ENCODE measurements at places on chromosomes 6 and 20. TPM values are rescaled to one million over a fixed set of nuclear protein-coding genes. Genes with fewer than 3 reads are reported as not detected.
A peak's percentile ranks its signal among the peaks of the same experiment; 100 is the strongest.

NUS1 gene
- total RNA-seq: 14.6 TPM

CD93 gene
- 206 TPM for total RNA-seq

PRRT1 gene
- total RNA-seq: 1.4 TPM

PGC gene
- total RNA-seq: 0.53 TPM

MPC1 gene
- 23.8 TPM for total RNA-seq

DNA sequence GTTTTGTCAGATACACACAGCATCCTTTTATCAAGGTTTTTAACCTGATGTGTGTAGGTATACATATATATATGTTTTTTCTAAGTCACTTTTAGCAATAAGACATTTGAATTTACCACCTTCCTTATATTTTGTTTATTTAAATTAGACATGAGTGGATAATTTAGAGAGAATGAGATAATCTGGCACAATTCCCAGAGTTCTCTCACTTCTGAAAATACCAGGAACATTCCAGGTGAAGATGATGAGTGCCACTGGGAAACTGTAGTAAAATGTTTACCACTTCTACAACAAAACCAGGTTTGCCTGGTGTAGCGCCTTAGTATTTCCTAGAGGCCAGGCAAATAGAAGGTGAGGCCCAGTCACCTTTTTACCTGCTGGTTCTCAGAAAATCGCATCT is 189.5 kb downstream of the TMEM242 start:
- no peak for DNase-seq

RAB44 gene
- total RNA-seq: 0.21 TPM

ENPP3 gene
- not detected for total RNA-seq

GNMT gene
- not detected for total RNA-seq

GRCh38 chr20:57450419-57450818 is 59.2 kb downstream of the RBM38 start:
- peak; percentile 89 for DNase-seq

DNA sequence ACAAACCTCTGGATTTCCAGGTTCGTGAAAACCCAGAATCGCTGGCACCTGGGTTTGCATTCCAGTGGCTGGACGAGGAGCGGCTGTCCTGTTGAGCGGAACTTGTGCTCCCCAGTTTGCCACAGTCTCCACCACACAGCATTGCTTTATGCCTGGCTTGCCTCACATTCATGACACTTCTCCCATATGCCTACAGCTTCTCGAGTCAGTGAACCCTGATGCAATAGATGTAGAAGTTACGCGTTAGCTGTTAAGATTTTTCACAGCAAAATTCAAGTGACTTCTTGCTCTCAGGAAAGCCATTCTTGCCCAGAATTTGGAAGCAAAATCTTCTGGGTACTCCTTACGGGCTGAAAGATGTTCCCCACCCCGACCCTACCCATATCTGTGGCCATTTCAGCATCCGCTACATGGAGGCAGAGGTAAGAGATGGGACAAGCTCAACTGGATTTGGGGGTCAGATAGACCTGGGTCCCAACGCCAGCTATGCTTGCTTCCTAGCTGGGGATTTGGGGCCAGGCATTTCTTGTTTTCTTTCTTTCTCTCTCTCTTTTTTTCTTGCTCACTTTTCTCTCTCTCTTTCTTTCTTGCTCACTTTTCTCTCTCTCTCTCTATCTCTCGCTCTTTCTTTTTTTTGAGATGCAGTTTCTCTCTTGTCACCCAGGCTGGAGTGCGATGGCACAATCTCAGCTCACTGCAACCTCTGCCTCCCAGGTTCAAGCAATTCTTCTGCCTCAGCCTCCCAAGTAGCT is 12.4 kb upstream of the GDAP1L1 start:
- no peak for DNase-seq

DNA sequence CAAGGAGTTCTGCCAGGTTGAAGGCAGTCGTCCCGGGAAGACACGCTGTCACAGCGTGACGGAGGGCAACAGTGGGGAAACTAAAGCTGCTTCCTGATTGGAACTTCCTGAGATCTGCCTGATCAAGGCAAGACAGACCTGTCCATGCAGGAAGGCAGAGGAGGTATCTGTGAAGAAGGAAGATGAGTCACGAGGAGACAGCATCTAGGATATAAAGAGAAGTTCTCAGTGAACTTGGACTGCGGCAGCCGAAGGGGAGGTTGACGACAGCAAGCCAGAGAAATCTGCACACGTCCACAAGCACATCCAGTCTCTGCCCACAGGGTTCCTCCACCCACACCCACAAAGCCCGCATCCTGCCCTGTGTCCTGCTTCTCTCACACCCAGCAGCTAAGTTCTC is 38.6 kb downstream of the PREP start:
- no peak for DNase-seq

- DNase-seq: no peak
Measured at GRCh38 chr20:57170343-57170742, 96.1 kb downstream of the BMP7 start.

DNA sequence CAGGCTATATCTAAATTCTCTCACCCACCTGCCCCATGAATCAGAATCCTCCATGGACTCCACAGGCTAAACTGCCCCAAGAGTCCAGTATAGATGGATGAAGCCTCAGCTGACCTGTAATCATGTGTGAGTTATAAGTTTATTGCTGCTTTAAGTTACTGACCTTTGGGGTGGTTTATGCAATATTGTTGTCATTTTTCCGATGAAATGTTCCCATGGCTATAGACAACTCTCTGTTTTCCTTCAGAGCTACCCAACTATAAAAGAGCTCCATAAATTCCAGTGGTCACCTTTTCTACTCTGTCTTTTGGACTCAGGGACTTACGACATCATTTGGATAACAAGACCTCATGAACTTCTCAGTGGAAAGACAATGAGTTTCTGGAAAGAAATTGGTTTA is 212.1 kb downstream of the BMP2 start:
- DNase-seq: no peak

- no peak for DNase-seq
Measured at GRCh38 chr20:20685635-20686034, 26.8 kb downstream of the RALGAPA2 start.

- DNase-seq: no peak
Measured at GRCh38 chr6:75044846-75045245, 161.0 kb downstream of the COL12A1 start.

DNA sequence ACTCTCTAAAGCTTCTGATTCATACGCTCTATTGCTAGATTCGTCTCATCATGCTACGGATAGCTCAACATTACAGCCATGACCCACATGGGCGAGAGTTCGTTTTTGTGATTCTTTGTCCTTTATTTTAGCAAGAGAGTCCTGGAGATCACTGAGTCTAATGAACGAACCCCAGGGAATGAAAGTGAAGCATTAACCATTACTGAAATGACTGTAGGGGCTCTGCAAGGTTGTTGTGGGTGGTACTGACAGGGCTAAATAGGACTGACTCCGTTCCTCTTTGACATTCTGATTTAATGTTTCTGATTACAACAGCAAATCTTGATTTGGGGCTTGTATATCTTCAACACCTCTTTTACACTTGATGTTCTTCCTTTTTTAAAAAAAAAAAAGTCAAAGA is 13.7 kb upstream of the RTF2 start:
- DNase-seq: no peak

ACTL10 gene
- 26.3 TPM for total RNA-seq

DNA sequence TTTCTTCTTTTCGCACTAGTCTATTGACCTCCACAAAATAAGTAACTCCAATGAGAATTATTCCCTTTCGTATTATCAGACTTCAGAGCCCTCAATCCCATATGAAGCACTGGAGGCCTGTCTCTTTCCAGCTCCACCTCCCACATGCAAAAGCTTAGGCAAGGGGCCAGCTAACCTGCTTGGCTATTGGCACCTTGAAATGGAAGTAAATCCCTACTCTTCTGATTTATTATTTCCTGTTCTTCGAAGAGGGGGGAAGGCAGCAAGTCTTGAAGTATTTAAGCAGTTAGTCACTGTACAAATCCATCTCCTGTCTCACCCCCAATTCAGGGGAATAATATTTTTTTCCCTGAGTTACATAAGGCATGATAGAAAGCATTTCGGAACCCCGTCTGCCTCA is 577.8 kb downstream of the MAFB start:
- no peak for DNase-seq

- no peak for DNase-seq
Measured at GRCh38 chr6:158754738-158755137, 64.4 kb downstream of the EZR start.

DNA sequence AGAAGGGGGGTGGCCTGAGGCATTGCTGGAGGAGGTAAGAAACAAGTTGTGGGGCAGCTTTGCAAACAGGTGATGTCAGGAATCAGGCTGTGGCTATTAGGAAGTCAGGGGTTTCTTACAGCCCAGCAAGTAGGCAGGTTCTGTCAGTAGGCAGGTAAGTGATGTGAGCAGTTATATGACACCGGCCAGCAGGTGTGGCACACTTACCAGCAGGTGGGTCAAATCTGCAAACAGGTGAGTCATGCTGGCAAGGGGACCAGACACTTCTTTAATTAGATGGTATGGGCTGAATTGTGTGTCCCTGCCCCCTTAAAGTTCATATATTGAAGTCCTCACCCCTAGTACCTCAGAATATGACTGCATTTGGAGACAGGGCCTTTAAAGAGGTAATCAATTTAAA is 16.4 kb upstream of the ENPP4 start:
- no peak for DNase-seq

DNA sequence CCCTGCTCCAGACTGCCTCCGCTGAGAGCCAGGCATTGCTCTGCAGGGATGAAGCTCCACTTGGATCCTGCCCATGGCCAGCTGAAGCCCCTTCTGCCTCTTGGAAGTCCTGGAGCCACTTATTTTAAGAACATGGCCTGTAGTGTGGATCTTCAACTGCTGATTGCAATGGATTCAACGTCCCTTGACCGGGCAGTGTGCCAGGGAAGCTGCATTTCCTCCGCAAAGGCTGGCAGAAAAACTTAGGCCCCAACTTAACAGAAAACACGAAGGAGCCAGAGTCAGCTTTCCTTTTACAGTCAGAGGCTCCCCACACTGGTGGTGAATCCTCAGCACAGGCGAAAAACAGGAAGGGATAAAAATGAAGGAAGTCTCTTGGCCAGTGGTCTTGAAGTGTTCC is 26.3 kb upstream of the FOXQ1 start:
- no peak for DNase-seq

SYNDIG1 gene
- total RNA-seq: 13.7 TPM

DNA sequence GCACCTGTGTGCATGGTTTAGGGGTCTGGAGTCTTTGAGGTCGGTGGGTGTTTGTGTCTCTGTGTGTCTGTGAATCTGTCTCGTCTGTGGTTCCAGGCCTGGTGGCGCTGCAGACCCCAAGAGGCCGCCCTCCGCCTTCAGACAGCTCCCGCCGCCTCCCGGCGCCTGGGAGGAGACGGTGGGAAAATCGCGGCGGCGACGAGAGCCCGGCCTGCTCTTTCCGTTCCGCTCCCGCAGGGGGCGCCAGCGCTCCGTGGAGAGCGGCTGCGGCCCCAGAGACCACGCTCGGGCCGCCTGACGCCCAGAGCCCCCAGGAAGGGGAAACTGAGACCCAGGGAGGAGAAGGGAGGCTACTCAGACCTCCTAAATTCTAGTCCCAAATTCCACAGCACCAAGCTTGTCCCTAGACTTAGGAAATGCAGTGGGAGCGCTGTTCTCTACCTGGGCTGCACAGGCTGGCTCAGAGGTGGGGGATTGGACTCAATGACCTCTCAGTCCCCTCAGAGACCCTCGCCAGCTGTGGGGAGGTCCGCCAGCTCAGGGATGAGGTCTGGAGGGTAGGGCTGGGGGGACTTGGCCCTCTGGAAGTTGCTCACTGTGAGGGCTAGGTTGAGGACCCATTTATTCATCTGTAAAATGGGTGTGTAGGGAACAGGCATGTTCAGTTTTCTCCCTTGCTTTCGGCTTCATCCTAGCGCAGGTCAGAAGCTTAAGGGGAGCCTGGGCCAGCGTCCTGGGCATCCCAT is 36.9 kb upstream of the BLCAP start:
- DNase-seq: peak; percentile 51

- no peak for DNase-seq
Measured at GRCh38 chr6:169881398-169881797, 130.0 kb downstream of the ERMARD start.

DNA sequence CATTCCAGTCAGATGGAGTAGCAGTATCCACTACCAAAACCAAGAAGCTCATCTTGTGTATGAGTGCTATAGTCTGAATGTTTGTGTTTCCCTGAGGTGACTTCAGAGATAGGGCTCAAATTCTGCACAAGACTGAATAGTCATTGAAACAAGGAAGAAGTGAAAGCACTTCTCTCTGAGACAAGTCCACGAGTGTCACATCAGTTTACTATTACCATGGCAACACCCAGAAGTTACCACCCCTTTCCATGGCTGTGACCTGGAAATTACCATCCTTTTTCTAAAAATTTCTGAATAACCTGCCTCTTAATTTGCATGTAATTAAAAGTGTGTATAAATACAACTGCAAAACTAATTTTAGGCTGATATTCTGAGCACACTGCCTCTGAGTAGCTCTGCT is 682.1 kb upstream of the ADGRB3 start:
- DNase-seq: no peak

ARHGAP40 gene
- total RNA-seq: not detected

GRCh38 chr6:44030812-44031454 is 96.3 kb downstream of the MRPL14 start:
- DNase-seq: no peak

OXT gene
- total RNA-seq: not detected

ARHGAP18 gene
- total RNA-seq: 10.7 TPM

GRCh38 chr6:71130277-71130676 is 158.3 kb upstream of the OGFRL1 start:
- no peak for DNase-seq

GRCh38 chr6:20109526-20109925 is 102.7 kb downstream of the MBOAT1 start:
- DNase-seq: no peak

MAPK13 gene
- total RNA-seq: 7.7 TPM

NRN1 gene
- total RNA-seq: 40.8 TPM

TMC2 gene
- not detected for total RNA-seq

PHACTR3 gene
- total RNA-seq: not detected

BHLHE23 gene
- not detected for total RNA-seq

GRCh38 chr20:37948956-37949355 is 46.0 kb downstream of the VSTM2L start:
- DNase-seq: no peak

WFDC10B gene
- not detected for total RNA-seq

HLA-DMB gene
- total RNA-seq: 26.8 TPM

PAK5 gene
- not detected for total RNA-seq

SNX21 gene
- total RNA-seq: 182 TPM

UBD gene
- total RNA-seq: not detected

DST gene
- 223 TPM for total RNA-seq

- no peak for DNase-seq
Measured at GRCh38 chr20:46089167-46089416, 670 bp downstream of the NCOA5 start.

- DNase-seq: no peak
Measured at GRCh38 chr6:35790683-35791082, 6.4 kb downstream of the CLPS start.

- DNase-seq: peak; percentile 75
Measured at GRCh38 chr20:32052778-32053362, 828 bp downstream of the HCK start.

FRS3 gene
- 26.0 TPM for total RNA-seq

RSPO3 gene
- 0.53 TPM for total RNA-seq
